ENCODE measurements at places on chromosomes 7 and 10.
A peak's percentile ranks its signal among the peaks of the same experiment; 100 is the strongest.

- DNase-seq, result no peak
Measured at GRCh38 chr10:92627845-92628480, 35.0 kb downstream of the KIF11 start.

DNA sequence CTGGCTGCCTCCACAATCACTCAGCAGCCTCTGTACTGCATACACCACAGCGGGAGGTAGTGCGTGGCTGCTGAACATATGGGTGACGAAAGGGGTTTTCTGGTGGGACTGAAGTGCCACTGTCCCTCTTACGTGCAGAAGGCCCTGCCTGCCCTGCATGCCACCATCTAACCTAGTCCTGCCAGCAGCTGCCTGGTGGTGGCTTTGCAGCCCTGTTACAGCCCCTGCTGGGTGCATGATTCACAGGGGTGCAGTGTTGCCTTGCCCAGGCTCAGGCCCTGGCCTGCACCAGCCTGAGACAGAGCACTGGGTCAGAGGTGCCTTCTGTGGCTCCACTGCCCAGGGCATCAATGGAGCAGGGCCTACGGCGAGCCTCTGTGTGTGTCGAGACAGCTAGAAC is 50.1 kb downstream of the SYPL1 start:
- DNase-seq, result no peak

DNA sequence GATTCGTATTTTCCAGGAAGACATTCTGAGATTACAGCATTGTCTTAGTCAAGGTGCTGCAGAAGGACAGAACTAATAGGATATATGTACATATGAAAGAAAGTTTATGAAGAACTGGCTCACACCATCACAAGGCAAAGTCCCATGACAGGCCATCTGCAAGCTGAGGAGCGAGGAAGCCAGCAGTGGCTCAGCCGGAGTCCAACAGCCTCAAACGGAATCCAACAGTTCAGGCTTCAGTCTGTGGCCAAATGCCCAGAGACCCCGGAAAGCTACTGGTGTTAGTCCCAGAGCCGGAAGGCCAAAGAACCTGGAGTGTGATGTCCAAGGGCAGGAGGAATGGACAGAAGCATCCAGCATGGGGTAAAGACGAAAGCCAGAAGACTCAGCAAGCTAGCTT is 4.4 kb upstream of the ZFAND2A start:
- no peak for DNase-seq

GRCh38 chr7:75892634-75893272 is 13.9 kb downstream of the RHBDD2 start:
- no peak for DNase-seq

DNA sequence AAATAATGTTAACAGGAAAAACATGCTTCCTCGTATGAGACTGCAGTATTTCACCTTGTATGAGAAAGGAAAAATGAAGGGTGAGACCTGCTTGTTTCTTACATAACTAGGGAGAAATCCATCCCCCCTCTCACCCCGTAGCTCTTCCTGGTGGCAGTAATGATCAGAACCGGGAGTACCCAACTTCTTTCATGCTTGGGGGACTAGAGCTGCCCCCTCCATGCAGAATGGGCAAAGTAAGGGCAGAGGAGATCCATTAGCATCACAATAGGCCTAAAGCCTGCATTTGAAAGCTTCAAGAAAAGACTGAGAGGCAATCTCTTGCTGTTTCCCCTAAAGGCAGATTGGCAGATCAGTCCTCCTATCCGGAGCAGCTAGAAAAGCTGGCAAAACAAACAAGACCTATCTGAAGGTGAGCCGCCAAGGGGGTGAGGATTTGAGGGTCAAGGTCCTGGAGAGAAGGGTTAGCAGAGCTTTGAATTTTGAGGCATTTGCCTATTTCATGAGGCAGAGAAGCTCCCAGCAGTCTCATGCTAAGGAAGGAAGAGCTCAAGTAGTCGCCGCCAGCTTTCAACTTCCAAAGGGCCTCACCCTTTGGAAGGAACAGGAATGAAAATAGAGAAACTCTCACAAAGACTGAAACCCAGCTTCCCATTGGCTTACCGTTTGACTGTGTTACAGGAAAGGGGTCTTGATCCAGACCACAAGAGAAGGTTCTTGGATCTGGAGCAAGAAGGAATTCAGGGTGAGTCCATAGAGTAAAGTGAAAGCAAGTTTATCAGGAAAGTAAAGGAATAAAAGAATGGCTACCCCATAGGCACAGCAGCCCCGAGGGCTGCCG is 36.2 kb downstream of the BAG3 start:
- DNase-seq, result no peak

DNA sequence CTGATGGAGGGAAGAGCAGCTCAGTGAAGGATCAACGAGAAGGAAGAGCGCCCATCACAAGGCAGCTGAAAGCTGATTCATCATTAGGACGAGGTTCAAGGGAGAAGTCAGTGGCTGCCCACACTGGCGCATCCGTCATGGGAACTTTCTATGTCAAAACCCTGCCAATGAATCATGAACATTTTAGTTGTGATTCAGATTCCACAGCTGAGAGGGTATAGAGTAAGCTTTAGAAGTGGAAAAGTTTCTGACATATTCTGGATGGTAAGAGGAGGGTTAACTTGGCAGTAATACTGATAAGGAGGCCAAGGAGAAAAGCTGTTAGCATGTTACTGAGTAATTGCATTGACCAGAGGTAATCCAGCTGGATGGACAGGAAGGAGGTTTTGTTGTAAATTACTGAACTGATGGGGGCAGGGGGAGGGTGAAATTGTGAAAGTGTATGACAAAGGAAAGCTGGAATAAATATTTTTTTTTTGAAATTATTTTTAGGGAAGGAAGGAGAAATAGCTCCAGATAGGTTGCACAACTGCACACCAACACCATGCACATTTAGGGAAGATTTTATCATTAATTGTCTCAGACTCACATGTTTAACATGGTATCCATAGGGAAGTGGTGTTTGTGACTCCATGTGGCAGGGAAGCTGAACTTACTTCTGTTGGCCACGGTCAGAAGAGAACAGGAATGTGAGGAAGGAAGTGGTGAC is 78.3 kb upstream of the NRP1 start:
- no peak for DNase-seq

GRCh38 chr10:118459642-118460193 is 117.6 kb upstream of the FAM204A start:
- peak; percentile 61 for DNase-seq

GRCh38 chr7:130379019-130379418 is 1.3 kb upstream of the CPA1 start:
- no peak for DNase-seq

DNA sequence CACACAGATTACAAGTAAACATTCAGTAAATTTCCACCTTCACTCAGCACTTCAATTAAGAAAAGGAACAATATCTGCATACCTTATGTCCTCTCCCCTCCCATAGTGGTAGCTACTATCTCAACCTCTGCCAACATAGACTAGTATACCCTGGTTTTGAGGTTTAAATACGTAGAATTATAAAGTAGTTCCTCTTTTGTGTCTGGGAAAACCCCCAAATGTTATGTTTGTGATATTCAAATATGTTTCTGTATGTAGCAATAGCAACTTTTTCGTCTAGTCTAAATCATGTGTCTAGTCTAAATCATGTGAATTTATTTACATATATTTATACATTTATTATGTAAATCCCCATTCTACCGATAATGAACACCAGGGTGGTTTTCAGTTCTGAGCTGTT is 13.2 kb upstream of the CAMK2B start:
- DNase-seq, result no peak

- no peak for DNase-seq
Measured at GRCh38 chr7:101901661-101902491, 84.5 kb downstream of the CUX1 start.

DNA sequence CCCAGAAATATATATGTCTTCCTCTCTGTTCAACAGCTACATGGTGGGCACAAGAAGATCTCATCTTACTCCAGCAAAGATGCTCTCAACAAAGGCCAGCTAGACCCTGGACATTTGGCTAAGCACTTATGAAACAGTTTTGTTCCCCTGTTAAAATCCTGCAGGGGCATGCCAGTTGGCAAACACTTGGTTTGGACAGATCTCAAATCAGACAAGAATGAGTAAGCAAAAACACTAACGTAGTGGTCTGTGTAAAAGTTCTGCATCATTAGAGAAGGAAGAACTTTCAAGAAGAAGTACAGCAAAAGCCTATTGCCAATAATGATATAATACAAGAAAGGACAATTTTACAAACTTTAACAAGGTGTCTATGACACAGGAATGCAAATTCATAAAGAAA is 125.6 kb downstream of the CALN1 start:
- no peak for DNase-seq

- DNase-seq, result peak; percentile 26
Measured at GRCh38 chr7:149261316-149261828, 624 bp upstream of the ZNF783 start.

GRCh38 chr7:135745703-135746312 is 2.8 kb downstream of the FAM180A start:
- DNase-seq, result no peak

DNA sequence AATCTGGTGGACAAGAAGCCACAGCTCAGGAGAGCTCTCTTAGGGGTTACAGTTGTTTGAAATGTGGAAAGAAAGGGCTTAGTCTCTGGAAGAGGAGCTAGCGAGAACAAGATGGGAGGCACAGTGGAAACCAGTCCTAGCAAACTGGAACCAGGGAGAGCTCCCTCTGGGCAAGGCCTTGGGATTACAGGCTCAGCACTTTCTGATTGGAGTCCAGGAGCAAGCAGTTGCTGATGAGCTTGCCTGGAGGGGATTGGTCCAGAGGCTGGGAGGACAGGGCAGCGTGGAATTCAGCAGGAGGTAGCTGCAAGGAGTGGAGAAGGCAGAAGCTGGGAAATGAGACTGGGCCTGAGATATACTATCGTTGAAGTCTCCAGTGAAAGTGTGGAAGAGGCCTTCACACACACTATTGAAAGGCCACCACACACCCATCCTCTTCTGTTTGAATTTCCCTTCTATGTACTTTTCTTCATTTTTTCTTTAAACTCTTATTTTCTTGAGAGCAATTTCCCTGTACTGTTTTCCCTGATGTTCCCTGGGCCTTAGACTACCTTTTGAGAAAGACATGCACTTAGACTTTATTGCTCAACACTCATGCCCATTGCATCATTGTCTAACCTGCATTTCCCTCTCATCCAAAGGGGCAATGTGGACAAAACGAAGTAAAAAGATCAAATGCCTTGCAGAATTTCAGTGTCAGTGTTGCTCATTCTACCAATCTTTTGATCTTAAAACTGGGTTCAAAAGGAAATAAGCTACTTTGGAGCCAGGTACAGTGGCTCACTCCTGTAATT is 57.8 kb upstream of the LANCL2 start:
- no peak for DNase-seq

GRCh38 chr7:95772298-95772770 is at the start of gene DYNC1I1:
DYNC1I1 (plus strand) TSS chr7:95772554; CDS start chr7:95804730, 32,176 bp downstream.
- DNase-seq, result peak; percentile 38

DNA sequence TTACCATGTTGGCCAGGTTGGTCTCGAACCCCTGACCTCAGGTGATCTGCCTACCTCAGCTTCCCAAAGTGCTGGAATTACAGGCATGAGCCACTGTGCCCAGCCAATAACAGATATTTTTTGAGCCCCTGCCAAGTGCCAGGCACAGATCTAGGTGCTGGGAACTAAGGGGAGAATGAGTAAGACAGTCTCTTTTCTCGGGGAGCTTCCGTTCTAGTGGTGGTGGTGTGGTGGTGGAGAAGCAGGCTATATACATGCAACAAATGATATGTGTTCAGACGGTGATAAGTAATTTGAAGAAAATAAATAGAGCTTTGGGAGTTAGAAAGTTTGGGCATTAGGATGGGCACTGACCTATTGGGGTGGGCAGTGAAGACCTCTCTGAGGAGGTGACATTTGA is 76.7 kb upstream of the VKORC1L1 start:
- no peak for DNase-seq

DNA sequence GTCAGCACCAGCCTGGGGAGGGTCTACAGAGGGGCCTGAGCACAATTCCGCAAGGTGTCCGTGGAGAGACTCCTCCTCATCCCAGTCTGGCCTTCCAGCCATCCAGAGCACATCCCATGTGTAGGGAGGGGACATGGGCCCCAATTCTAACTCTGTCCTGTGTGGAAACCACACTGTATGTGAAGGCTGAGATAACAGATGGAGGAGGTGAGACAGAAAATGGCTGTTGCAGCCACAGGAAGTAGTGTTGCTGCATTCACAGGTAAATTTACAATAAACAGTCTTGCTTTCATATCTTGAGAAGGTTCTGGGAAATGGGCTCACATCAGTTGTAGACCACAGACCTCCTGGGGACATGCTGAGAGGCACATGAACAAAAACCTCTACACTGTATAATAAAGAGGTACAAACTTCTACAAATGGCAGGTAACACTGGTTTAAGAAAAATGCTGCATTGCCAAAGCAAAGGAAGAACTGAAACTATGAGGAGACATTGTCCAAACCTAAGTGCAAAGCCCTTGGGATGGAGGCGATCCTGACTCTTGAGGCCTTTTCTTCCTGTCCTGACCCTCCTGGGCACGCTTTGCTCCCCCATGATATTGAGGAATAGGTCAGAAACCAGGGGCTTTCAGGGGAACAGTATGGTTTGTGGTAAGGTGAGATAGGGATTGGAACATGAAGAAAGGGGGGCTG is 21.6 kb upstream of the GIMAP2 start:
- no peak for DNase-seq

- no peak for DNase-seq
Measured at GRCh38 chr7:7146837-7147236, 35.5 kb upstream of the C1GALT1 start.

GRCh38 chr10:30639946-30640786 is 10.6 kb upstream of the LYZL2 start:
- peak; percentile 78 for DNase-seq

GRCh38 chr10:119395280-119396007 is 147.1 kb downstream of the RGS10 start:
- DNase-seq, result no peak

GRCh38 chr10:68165643-68166042 is 56.4 kb downstream of the MYPN start:
- no peak for DNase-seq

DNA sequence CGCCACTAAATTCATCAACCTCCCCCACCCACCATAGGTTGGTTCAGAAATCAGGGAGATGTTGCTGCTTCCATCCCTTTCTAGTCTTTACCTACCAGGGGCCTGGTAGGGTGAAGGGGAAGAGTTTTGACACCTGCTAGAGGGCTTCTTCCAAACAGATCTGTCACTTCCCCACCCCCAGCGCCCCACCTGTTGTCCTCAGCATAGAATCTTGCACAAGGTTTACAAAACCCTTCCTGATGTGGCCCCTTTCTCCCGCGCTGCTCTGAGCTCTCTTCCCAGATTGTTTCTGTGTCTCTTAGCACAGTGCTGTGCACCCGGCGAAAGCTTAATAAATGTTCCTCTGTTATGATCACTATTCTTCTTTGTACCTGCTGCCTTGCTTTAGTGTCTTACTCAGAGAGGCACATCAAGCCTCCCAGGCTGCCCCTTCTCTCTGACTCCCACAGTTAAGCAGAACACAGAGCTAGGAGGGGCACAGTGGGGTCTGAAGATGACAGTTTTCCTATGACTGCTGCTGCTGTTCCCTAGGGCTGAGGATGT is 11.2 kb upstream of the C10orf95 start:
- no peak for DNase-seq

- DNase-seq, result no peak
Measured at GRCh38 chr7:75872073-75872782, 6.6 kb upstream of the RHBDD2 start.

- no peak for DNase-seq
Measured at GRCh38 chr7:26197153-26198115, 3.1 kb downstream of the HNRNPA2B1 start.

GRCh38 chr7:7424151-7424873 is 111.4 kb downstream of the COL28A1 start:
- peak; percentile 74 for DNase-seq

Data from erythroblast (primary cell).